ENCODE measurements at places on chromosomes 13 and 19.

DNA sequence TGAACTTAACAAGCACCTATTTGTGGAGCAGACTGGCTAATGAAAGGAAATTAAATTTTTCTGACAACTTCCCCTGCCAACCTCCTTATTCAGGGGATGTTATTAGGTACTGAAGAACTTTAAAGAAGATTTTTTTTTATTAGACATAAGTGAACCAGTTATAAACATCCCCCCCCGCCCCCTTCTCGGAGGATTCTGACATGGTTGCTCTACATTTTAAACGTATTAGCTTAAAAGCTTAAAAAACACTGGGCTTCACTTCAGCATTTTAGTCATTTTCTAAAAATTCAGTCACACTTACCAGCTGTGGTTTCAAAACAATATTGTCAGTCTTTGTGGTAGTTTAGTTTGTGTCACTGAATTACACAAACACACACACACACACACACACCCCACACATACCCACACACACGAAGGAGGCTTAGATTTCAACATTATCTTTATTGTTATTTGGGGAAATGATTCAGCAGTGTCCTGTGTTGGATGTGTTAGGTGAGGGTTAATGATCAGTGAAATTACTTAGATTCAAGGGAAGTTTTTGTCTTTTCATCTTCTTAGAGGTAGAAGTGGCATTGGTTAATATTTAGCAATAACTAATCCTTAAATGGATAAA lies 145.7 kb downstream of the PCCA start:
- DNase-seq: no peak

- DNase-seq: no peak
These were observed 56.4 kb upstream of the NPAS1 start for GRCh38 chr19:46963093-46963734.

DNA sequence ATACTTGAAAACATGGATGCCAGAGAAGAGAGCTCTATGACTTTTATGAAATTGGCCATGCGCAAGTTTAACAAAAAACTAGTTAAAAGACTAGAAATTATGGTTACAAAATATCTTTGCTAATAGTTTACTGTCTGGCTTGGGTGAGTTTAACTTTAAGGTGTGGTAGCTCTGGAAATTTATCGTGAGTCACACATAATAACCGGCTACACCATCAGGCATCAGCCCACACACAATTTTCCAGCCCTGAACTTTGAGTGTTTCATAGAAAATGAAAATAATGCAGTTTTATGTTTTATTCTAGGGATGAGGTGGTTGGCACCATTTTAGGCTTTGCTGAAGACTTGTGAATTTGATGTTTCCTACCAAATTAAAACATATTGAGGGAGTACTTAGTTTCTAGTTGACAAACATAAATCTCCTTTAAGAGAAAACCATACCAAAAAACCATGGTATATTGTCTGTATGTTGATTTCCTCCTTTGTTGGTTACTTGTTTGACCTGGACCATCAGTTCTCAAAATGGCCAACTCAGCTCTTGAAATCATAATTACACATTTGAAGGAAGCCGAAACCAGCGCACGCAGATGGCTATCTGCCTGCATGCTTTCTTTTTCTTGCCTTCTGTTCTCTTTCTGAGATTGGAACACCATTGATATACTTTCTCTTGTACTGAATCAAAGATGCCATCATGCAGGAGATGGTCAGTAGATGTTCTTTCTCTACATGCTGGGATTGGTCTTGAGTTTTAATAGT lies 125.1 kb downstream of the AKAP11 start:
- DNase-seq: no peak

DNA sequence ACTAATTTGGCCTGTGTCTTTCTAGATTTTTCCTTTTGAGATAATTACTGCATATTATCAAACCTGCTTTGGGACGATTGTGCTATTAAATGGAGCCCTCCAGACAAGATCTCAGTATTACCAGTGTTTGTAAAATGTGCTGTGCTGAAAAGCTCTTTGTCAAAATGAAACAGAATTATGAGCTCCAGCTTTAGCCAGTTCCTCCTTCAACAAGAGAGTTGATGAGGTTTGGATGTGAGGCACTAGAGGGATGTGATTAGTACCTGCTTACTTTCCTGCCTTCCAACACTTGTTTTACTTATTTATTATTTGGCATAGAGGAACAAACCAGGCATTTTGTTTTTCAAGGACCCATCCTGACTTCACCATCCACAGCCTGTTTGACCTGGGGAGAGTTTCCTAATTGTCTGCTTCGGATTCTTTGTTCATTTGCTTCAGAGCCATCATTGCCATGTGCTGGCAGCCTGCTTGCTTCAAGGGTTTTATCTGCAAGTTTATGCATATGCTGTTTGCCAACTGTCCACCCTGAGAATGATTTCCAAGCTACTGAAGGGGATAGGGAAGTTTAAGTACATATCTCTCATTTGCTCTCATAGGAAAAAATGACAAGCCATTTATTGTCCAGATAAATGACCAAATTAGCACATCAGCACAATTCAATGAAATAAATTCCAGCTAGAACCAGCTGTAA lies 32.9 kb upstream of the CPB2 start:
- no peak for DNase-seq

DNA sequence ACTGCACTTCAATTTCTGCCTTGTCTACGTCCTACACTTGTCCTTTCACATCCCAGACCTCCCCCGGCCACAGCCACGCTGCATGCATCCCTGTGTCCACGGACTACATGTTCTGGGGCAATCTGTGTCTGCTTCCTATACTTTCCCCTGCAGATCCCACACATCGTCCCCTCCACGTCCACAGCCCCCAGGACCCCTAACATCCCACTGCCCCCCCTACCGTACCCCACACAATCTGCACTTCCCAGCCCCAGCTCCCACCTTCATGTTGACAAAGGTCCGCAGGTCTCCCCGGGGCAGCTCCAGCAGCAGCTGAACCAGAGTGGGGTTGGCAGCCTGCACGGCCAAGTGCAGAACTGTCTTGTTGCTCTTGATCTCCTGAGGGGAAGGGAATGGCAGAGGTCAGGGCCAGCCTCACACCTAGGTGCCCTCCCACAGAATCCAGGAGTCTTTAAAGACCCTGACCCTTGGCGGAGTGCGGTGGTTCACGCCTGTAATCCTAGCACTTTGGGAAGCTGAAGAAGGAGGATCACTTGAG lies 10.2 kb downstream of the NFKBID start:
- no peak for DNase-seq

DNA sequence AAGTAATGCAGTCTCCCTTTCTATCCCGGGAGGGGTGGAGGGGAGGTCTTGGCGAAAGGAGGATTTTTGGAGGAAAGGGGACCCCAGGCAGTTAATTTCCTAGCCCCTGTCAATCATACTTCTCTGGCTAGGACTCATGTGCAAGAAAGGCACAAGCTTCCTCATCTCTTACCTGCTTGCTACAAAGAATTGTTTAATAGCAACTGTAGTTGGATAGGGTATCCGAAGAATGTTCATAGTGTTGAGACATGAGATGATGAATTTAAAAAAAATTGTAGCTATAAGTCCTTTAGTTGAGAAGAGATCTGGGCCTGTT lies 525 bp downstream of the BORA start:
- no peak for DNase-seq

DNA sequence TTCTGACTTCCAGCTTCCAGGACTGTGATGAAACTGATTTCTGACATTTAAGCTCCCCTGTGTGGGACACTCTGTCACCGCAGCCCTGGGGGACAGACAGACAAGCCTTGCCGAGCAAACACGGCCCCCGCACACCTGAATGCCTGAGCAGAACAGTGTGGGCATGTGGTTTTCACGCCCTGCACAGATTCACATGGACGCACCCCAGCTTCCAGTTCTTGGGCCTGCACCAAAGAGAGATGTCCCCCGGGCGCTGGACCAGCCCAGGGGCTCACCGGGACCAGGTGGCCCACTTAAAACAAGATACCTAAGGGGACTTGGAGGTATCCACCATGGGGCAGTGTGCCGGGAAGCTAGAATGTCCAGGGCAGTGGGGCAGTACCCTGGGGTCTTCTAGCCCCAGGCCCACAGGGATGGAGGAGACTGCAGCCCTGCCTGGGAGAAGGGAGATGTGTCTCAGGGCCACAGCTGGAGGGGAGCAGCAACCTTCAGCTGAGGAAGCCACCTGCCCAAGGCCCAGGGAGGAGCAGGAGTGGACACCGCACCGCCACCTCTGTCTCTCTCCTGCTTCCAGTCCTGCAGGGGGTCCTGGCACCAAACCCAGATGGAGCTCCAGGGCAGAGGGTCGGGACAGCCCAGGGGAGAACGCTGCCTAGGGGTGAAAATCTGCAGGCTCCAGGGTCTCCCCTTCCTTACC lies 50.5 kb downstream of the SOX1 start:
- DNase-seq: no peak

- no peak for DNase-seq
These were observed 8.2 kb upstream of the ZNF77 start for GRCh38 chr19:2952953-2953481.

DNA sequence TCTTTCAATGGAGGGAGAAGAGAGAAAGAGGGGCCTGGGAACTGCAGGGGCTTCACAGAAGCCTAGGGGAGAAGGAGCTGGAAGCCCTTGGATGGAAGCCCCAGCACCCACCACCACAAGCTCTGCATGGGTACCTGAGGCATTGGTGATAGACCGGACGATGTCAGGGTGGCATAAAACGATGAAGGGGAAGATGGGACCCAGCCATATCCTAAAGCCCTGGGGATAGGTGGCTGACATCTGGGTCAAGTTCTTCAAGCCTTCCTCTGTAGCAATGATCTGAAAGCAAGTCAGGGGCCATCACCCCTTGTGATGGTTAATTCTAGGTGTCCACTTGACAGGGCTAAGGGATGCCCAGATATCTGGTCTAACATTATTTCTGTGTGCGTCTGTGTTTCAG lies 11.2 kb upstream of the OR10H5 start:
- no peak for DNase-seq

DNA sequence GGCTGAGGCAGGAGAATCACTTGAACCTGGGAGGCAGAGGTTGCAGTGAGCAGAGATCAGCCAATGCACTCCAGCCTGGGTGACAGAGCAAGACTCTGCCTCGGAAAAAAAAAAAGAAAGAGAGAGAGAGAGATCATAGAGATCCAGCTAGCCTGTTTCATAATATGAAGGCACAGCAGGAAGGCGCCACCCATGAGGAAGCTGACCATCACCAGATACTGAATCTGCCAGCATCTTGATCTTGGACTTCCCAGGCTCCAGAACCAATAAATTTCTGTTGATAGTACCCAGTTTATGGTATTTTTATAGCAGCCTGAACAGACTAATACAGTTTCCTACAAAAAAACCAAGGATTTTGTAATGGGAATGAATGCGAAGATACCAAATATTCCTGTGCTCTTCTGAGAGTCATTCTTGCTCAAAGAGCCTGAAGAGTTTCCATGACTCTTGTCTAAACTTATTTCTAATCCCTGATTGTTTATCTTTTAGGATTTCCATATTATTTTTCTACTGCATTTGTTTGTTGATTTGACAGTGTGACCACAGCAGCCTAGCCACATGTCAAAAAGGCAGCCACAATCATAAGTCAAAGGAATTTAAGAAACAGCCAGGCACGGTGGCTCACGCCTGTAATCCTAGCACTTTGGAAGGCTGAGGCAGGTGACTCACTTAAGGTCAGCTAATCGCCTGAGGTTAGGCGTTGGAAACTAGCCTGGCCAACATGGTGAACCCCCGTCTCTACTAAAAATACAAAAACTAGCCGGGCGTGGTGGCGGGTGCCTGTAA lies 37.7 kb upstream of the PDCD5 start:
- DNase-seq: no peak

DNA sequence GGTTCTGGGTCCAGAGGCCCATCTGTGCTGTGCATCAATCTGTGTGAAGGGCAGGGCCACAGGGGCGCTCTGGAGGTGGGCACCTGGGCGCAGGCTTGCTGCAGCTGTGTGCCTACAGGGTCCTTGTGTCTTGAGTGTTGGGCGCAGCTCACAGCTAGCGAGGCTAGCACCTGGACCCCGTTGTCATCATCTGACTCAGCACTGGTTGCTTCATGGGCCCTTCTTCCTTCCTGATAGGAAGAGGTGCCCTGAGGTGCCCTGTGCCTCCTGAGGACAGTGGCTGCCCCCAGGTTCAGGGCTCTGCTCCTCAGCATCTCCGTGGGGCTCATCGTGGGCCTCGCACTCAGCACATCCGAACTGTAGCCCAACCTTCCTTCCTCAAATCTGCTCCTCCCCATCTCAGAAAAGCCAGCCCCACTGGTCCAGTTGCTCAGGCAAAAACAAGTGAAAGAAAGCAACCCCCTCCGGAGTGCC lies 54.8 kb downstream of the GATAD2A start:
- DNase-seq: no peak

DNA sequence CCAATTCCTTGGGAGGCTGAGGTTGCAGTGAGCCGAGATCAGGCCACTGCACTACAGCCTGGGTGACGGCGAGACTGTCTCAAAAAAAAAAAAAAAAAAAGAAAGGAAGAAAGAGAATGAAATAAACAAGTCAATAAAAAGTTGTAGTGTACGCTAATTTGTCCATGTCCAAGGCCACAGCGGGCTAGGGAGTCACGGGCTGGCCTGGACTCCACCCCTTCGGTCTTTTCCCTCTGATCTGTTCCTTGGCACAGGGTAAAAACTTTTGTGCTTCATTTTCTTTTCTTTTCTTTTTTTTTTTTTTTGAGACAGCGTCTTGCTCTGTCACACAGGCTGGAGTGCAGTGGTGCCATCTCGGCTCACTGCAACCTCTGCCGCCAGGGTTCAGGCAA lies 19.4 kb upstream of the MKNK2 start:
- DNase-seq: no peak

DNA sequence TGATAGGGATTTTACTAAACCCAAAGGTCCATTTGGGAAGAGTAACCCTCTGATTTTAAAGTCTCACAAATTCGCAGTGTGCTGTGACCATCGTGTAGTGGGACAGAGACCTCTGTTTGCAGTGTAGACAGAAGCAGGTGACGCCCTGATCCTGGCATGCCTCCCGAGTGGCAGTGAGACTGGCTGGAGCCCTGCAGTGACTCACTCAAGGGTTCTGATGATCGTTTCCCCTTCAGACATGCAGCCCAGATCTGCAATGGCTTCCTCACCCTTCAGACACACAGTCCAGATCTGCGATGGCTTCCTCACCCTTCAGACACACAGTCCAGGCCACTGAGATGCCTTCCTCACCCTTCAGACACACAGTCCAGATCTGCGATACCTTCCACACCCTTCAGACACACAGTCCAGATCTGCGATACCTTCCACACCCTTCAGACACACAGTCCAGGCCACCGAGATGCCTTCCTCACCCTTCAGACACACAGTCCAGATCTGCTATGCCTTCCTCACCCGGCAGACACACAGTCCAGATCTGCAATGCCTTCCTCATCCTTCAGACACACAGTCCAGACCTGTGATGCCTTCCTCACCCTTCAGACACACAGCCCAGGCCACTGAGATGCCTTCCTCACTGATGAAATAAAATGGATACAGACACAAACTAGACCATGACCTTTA lies 125.2 kb downstream of the ATP11A start:
- no peak for DNase-seq

DNA sequence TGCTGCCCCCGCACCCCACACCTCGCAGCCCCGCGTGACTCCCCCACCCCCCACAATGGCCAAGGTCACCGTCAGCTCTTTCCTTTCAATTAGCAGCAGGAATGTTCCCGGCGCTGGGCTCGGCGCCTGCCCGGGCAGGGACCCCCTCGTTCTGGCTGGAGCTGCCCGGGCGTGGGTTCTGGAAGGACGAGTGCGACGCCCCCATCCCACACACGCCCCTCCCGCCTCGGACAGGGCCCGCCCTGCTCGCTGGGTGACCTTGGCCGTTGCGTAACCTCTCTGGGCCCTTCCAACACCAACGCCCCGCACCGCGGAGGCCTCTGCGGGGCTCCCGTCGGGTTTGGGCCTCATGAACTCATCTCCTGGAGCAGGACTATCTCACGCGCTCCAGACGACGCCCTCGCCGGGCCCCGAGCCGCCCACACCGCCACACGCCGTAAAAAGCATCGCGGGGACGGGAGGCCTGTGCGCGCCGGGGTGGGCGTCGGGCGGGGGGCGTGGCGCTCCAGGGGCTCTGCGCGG lies 10.3 kb downstream of the PALM start:
- no peak for DNase-seq
